ENCODE measurements at places on chromosomes 6 and 20. TPM values are rescaled to one million over a fixed set of nuclear protein-coding genes. Genes with fewer than 3 reads are reported as not detected.

MYLK2 gene
- 0.34 TPM for total RNA-seq

OR2J3 gene
- total RNA-seq, result not detected

DSP gene
- 0.19 TPM for total RNA-seq

LKAAEAR1 gene
- 0.31 TPM for total RNA-seq
